RKO (cell line): ENCODE measurements at places on chromosomes 16 and 17.

DNA sequence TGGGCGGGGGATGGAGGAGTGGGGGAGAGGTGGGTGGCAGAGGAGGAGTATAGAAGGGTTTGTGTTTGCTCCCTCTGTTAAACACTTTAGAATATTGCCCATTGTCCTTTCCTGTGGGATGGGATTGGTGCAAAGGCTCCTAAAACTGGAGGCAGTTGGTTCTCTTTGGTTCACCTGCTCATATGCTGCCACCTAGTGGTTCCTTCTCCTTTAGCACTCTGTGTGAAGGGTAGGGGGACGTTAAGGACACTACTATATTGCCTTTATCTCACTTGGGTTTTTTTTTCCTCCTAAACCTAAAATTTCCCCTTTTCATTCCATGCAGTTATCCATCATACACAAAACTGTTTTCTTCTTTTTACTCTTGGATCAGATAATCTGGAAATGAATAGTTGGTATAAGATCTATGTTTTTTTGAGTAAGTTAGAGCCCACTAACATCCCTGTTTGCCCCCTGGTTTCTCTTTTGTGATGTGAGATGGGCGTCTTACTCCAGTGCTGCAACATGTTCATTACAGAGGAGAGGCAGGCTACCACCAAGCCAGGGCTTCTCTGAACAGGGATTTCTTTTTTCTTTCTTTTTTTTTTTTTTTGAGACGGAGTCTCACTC lies 23.8 kb downstream of the SNX11 start:
- DNase-seq, result peak; percentile 61

DNA sequence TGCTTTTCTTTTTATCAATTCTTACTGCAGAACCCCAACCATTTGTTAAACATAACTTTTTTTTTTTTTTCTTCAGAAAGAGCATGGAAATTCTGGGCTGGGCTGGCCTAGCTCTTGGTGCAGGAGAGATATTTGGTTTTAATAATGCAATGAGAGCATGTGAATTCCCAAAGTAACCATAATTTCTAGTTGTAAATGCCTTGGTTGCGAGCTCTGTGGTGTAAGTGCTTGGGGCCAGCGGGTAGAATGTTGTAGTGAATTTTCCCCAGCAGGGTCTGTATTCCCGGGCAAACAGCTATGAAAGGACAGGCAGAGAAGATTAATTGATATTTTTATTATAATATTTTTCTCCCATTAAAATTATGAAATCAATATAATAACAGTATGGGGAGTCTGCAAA lies 465.6 kb downstream of the HS3ST4 start:
- no peak for DNase-seq

DNA sequence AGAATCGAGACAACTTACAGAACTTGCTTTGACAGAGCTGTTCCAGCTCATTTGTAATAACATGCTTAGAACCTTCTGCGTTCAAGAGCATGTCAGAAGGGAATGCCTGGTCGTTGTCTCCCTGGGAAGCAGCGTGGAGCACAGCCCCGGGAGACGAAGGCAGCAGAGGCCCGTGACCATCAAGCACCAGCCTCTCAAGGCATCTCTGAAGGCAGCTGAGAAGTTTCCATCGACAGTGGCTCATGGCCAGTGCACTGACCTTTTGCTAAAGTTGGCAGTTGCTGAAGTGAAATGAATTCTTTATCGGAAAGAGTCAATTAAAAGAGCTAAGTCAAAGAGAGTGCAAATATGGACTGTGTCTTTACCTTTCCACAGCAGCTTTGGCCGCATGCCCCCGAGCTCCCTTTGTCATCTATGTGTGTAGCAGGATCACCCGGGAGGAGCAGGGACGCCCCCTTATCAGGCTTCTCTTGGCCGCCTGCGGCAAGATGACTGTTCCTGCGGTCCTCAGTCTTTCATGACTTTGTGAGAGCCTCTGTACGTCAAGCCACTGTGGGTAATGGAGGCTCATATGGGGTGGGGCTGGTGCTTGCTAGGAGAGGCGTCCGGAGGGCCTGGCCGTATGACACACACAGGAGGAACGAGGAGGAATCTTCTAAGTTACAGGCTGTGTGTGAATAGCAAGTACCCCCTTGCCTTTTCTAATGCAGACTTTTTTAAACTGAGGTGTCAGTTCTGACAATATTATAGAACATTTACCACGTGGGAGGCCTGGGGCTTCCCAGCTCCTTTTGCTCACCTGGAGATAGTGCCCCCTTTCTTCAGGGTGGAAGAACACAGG lies 54.2 kb downstream of the LDHD start:
- DNase-seq, result no peak

DNA sequence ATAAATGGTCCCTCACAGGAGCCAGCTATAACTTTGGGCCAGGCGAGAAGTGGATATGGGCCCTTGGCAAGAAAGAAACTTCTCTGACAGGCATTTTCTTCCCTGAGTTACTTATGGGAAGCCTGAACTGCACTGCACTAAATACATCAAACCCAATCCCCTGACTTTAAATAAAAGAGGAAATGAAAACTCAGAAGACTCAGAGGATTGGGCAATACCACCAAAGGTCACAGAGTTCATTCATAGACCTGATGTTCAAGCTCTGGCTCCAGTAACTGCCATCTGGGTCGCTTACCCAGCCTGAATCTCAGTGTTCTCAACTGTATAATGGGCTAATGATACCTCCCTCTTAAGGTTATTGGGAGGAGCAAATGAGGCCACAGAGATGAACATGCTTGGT lies 815 bp downstream of the KRT35 start:
- DNase-seq, result no peak

GRCh38 chr16:80804526-80805383 lies at the start of gene CDYL2:
CDYL2 (minus strand) TSS chr16:80804598; CDS start chr16:80804173, 425 bp downstream.
- no peak for DNase-seq

DNA sequence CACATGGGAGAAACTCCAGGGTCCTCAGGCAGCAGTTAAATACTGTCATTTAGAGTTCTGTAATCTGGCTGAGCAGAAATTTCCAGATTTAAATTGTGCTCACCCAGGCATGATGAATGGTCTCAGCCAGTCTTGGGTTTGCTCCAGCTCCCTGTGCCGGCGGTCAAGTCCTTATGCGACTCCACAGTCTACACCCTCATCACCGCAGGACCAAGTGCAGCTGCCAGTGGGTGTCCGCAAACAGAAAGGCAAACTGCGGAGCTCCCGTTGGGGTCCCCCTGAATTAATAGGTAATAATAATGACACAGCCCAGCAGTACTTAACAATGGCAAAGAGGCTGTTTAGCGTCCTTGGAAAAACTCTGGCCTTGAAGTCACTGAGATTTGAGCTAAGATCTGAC lies 3.9 kb upstream of the CACNG4 start:
- no peak for DNase-seq

GRCh38 chr16:51592001-51592501 lies 441.0 kb upstream of the SALL1 start:
- no peak for DNase-seq

- no peak for DNase-seq
Observed at GRCh38 chr16:20318437-20318836, 8.9 kb downstream of the GP2 start.

DNA sequence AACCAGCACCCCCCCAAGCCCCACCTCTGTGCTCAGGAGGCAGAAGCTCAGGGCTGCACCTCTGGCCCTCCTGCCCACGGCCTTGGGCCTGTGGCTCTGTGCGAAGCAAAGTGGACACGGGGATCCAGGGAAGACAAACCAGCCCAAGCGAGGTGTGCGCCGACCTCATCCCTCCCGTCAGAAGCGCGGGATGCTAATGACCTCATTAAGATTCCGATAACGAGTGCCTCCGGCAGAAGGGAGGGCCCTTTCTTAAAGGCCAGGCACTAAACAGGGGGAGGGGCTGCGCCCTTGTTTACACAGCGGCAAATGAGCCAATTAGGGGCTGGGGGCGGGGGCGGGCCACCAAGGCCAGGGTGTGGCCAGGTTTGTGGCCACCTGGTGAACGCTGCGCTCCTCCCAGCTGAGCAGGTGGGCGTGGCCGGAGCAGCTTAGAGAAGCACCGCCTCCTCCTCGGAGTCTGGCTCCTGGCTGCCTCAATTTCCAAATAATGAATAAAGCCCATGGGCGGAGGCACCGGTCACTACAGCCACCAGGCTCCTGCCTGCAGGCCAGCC lies 3.2 kb downstream of the CBX4 start:
- no peak for DNase-seq
